M059J (cell line): ENCODE measurements at places on chromosomes 2 and 18. TPM values are rescaled to one million over a fixed set of nuclear protein-coding genes. Genes with fewer than 3 reads are reported as not detected.

Gene C2orf66
- total RNA-seq, result not detected in 2 replicates

Gene CYTIP
- 1.5 and 2.8 TPM in 2 replicates for total RNA-seq

Gene MATN3
- total RNA-seq, result 0.81 and 1.3 TPM in 2 replicates

Gene RRM2
- 110 and 170 TPM in 2 replicates for total RNA-seq

Gene SS18
- 148 and 151 TPM in 2 replicates for total RNA-seq

Gene RASGRP3
- total RNA-seq, result 24.5 and 26.4 TPM in 2 replicates

Gene DQX1
- total RNA-seq, result not detected in 2 replicates

Gene THADA
- 8.7 and 12.7 TPM in 2 replicates for total RNA-seq

Gene DSG2
- total RNA-seq, result 0.34 TPM in 1 of 2 replicates, not detected in the other

Gene CD302
- total RNA-seq, result 7.4 TPM in 2 replicates

Gene GAREM2
- 0.20 TPM in 1 of 2 replicates, not detected in the other for total RNA-seq

Gene SCYGR7
- not detected in 2 replicates for total RNA-seq

Gene TRABD2A
- total RNA-seq, result 0.81 and 3.7 TPM in 2 replicates

Gene MC5R
- total RNA-seq, result not detected in 2 replicates

Gene NT5DC4
- not detected in 2 replicates for total RNA-seq

GRCh38 chr2:185658750-185659149, 79.9 kb upstream of the FSIP2 start:
- peak; percentile 23 for DNase-seq

DNA sequence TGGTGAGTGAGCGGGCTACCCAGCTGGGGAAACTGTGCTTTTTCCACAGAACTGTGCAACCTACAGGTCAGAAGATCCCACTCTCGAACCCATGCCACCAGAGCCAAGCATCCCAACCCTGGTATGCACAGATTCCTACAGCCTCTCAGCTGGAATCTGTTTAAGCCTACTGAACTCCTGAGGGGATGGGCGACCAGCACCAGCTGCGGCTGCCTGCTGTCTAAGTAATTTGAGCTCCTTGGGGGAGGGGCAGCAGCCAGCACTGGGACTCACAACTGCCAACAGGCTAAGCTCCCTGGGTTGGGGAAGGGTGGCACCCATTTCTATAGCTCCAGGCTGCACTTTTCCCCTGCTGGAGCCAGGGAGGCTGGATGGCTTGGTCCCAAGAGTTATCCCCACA, 11.8 kb downstream of the CYP27C1 start:
- DNase-seq, result peak; percentile 82

DNA sequence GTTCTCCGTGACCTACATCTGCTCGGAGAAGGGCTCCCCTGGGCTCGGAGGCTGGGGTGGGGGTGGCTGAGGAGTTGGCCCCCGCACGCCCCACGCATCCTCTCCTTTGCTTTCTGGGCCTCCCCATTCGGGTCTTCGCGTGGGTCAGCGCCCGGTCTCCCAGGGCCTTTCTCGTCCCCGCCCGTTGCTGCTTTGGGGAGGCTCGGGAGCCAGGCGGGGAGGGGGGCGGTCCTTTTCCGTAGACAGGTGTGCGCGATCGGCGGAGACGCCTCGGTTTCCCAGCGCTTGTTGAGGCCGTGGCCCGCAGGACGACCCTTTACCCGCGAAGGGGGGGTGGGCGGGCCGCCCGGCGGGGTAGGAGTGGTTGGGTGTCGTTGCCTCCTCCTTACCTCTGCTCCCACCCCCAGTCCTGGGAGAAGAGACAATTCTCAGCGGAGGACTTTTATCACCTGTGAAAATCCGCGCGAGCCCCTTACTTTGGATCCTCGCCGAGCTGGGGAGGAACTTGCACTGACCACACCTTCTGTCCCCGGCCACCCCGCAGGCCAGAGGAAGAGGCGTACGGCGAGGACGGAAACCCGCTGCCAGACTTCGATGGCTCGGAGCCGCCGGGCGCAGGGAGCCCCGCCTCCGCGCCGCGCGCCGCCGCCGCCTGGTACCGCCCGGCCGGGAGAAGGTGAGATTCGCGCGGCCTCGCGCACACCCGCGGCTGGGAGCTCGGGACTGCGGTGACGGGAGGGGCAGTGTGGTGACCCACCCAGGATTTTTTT, 2.6 kb downstream of the ADCYAP1 start:
- peak; percentile 6 for DNase-seq

DNA sequence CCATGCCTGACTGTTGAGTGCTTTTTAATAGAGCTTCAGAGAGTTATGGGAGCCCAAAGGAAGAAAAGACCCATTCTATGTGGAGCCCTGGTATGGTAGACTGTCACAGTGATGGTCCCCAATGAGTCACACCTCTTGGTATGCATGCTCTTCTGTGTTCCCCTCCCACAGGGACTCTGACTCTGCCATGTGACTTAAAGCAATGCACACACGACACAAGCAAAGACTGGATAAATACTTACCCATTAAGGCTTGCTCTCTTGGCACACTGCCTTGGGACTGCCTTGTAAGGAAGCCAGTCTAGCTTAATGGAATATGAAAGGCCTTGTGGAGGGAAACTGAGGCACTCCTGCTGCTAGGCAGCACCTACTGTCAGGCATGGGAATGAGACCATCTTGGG, 16.7 kb upstream of the DTNB start:
- peak; percentile 83 for DNase-seq

DNA sequence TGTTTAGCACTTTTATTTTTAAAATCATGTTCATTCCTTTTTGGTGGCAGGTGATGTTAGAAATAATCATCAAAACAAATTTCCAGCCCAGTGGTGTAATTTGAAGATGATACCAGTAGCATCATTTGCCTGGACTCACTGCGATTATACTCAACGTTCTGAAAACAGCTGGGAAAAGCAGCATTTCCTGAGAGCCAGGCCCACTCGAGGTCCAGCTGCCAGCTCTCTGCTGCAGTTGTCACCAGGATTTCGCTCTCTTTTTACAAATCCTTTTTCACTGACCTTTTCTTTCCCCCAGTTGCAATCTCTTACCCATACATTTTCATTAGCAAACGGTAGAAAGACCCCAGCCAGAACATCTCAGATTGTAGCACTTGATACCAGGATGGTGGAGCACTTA, 110.6 kb upstream of the LYPD1 start:
- no peak for DNase-seq

DNA sequence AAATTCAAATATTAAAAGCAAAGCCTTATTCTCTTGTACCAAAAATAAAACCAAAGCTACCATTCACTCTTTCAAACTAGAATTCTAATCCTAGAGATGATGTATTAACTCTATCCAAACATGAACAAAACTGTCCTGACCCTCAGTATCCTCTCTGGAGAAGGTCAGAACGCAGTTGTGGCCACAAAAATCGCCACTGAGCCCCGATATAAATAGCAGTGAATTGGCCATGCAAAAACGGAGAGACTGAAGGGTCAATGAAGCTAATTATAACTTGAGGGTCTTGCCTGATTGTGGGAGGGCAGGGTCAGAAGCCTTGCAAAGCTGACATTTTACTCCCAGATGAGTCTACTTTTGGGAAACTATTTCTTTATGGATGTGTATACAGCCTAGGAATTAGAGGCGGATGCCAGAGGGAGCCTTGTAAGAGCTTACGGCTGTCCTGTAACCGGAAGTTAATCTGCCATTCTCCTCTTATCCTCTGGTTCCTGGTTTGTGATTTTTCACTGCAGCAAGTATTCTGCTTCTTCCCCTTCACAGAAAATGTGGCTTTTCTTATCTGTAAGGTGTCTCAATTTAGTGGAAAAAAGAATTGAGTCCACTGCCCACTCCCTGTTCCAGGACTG, 28.1 kb downstream of the CAVIN2 start:
- no peak for DNase-seq

GRCh38 chr18:3354506-3354905, 92.6 kb downstream of the MYL12B start:
- DNase-seq, result no peak

- DNase-seq, result peak; percentile 10
These were observed 56.5 kb downstream of the KCNE4 start for GRCh38 chr2:223108351-223109050.

DNA sequence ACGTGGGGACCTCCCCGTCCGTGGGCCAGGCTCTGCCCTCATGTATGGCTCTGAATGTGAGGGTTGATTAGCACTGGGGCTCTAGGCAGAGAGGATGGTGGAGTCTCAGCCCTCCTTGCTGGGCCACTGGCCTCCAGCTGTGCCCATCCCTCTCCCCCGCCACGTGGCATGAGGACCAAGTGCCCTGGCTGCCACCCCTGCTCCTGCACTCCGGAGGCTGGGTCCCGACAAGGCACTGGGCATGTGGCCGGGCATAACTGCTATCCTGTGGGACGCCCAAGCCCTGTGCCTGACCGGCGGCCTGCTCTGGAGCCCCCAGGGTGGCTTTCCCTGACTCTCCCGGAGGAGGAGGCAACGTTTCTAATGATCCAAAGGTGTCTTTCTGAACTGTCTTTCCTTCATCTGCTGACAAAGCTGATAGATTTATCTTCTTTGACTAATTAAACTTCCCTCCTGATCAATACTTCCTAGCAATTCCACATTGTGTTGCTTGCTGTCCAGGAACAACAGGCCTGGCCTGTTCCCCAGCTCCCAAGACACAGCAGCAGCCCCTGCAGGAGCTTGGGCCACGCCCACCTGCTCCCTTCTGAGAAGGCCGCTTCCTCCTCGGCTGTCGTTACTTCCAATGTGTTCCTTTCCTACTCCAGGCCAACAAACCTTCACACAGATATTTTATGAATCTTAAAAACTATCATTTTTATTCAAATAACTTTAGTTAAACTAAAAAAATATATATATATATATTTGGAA, 132.0 kb downstream of the SNTG2 start:
- no peak for DNase-seq

GRCh38 chr2:121489911-121490583, 40.6 kb upstream of the RNU4ATAC start:
- no peak for DNase-seq

- DNase-seq, result no peak
These were observed 12.9 kb downstream of the PHLPP1 start for GRCh38 chr18:62728254-62728653.

DNA sequence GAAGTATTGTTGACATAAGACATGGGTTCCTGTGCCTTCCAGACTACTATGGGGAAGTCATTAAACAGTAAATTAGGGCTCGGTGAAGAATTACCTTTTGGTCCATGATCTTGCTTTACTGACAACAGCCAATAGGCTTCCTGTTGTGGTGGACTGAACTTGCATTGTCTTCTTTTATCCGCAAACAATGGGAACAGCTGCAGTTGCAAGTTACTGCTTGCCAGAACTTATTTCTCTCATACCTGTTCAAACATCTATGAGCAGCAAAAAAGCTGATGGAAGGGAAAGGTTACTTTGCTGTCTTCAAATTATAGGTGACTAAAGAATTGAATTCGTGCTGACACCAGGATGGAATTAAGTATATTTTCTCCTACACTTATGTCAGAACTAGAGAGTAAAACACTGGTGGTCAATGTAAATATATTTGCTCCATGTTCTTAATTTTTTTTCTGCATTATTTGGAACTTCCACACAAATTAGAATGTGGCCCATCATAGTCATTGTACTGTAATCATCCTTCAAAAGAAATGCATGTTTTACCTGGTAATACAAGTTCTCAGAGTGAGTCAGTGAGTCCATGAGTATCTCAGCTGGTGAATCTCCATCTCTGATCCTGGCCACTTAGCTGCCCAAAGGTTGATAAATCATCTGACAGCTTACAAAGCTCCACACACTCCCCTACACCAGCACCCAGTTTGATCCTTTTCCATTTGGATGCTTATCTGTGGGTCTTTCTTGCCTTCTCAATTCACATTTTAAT, 37.3 kb upstream of the RNF152 start:
- DNase-seq, result no peak

GRCh38 chr2:12089496-12089895, 343.1 kb downstream of the LPIN1 start:
- DNase-seq, result no peak

- DNase-seq, result no peak
These were observed 6.1 kb downstream of the ARPC2 start for GRCh38 chr2:218223046-218223445.

DNA sequence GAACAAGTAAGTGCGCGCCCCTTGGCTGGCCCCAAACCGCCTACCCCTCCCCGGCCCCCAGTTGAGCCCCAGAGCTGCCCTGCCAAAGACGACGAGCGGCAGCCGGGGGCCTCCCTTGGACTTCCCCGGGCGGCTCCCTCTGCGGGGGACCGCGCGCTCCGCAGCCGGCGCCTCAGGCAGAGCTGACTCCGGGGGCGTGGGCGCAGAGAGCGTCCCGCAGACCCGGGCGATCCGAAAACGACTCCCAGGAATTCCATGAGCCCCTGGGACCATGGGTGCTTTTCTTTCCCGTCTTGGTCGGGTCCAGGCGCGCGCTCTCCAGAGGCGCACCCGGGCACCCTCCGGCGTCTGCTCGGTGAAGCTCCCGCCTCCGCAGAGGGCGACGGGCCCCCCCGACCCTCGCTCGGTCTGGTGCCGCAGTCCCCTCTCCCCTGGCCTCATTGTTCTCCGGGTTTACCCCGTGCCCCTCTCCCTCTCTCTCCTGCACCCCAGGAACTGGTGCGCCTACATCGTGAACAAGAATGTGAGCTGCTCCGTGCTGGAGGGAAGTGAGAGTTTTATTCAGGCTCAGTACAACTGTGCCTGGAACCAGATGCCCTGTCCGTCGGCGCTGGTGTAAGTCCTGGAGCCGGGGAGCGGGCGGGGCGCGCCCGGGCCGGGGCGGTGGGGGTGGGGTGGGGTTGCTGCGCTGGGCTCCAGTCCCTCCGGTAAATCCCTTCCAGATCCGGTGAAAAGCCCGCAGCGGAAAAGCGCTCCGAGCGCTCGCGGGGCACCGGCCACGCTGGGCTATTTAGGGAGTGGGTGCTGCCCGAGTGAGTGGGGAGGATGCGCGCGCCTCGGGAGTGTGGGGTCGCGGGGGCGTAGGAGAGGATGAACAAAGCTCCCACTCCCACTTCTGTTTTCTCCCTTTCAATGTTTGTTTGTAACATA, 776 bp downstream of the EMILIN2 start:
- DNase-seq, result no peak

- DNase-seq, result peak; percentile 44
These were observed 174.2 kb upstream of the OSR1 start for GRCh38 chr2:19532547-19533196.

DNA sequence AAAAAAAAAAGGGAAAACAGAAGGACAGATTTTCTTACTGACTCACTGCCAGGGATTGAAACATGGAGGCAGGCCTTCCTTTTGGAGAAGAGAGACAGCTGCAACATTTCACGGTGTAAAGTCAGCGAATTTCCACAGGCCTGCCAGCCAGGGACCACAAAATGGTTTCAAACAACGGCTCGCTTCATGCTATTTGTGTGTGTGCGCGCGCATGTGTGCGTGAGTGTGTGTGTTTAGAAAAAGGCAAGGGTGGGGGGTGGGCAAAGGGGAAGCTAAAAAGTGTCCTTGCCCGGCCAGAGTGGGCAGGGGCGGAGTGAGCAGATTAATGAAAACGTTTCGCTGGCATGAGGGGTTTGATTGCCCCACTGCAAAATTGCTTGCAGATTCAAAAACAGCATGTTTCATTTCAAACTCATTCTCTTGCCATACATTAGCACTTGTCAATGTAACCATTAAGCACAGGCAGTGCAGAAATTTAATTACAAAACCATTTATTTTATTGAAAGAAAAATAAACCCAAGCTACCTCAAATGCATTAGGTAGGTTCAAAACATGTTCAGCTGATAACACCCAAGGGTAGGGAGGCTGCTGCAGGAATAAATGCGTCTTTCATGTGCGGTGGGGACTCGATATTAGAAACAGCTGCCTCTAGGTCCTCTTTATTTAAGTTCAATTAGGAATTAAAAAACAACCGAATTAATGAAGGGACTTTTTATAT, 182.1 kb upstream of the SIX2 start:
- no peak for DNase-seq

- DNase-seq, result no peak
These were observed 56.0 kb downstream of the CLHC1 start for GRCh38 chr2:55176094-55176415.

GRCh38 chr2:120575966-120576365, 159.7 kb upstream of the GLI2 start:
- DNase-seq, result no peak

GRCh38 chr18:44410740-44411139, 269.9 kb upstream of the SETBP1 start:
- DNase-seq, result no peak

- DNase-seq, result no peak
These were observed 136.1 kb upstream of the NRP2 start for GRCh38 chr2:205545971-205546816.
